ENCODE measurements at places on chromosomes 3 and 15.

DNA sequence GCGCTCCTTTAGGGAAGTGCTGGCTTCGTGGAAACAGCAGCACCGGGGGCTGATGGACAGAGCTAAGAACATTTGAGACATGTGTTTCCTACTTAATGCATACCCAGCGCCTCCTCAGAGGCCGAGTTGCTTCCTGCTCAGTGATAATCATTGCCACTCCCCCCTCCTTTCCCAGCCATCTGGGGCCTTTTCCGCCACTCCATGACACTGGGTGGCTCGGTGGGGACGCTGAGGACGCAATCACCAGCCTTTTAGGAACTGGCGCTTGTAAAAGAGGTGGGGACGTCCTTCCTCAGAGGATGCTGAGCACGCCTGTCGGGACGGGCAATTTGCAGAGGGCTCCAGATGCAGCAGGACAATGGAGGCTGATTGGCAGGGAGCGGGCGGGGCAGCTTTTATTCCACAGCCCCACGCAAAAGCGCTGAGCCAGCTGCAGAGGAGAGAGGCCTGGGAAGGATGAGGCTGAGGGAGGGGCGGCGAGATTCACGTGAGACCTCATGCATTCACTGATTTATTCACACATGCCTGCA is 22.2 kb upstream of the IQSEC1 start:
- DNase-seq, result peak; percentile 48

DNA sequence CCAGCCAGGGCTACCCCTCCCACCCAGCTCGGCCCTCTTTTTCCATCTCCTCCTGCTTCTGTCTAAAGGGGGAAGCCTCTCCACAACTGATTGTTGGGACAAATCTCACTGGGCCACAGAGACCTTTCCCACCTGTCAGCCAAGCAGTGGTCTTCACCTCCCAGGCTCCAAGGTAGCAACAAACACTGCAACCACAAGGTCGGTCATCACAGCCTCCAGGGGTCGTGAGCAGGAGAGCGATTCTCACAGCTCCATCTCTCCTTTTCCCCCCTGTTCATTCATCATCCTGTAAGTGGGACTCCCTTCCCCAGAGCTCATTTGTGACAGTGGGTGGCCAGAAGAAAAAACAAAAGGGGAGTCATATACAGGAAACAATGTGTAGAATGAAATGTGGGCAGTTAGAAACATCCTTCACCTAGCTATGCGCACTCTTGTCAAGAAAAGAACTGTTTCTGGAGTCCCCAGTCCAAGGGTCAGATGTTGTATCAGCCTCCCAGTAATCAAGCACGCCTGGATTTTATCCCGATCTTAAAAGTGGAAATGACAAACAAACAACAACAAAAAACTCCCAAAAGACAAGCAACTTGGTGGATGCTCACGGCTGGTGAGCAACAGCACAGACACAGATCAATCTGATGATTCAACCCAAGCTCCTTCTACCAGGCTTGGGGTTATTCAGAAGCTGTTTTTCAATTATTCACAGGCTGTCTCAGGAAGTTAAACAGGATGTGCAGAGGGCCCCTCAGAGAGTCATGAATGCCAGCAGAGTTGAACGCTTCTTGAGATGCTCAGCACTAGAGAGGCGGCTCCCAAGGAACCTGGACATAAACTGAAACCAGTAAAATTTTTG is 22.4 kb downstream of the LYZL4 start:
- no peak for DNase-seq

DNA sequence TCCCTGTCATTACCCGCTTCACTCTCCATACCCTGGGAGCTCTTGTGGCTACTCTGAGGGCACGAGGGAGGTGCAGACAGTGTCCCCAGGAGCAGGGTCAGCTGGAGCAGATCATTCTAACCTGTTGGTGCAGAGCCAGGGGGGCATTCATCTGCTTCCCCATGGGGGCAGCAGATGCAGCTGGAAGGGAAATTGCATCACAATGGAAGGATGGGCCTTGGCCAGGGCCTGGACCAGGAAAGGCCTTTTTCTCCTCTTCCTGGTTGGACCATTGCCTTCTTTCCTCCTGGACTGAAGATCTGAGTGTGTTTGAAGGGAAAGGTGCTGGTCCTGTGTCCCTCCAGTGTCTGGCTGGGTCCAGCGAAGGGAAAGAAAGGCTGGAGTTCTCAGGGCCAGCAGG is 55.7 kb downstream of the EPHB1 start:
- DNase-seq, result no peak

DNA sequence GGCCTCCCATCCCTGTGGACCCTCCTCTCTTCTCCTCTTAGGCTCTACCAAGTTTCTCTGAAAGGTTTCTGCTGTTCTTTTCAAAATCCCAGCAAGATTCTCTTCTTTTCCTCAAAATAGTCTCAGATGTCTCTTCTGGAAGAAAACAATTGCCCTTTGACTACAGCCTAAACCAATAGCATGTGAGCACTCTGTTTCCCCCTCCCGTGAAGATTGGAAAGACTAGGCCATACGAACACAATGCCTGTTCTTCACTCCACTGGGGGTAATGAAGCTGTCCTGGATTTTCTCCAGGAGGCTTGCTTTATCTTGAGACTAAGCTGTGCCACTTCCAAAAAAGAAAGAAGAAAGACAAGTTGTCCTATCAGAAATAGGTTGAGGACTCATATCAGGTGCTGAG is 178.7 kb upstream of the MCTP2 start:
- DNase-seq, result no peak

DNA sequence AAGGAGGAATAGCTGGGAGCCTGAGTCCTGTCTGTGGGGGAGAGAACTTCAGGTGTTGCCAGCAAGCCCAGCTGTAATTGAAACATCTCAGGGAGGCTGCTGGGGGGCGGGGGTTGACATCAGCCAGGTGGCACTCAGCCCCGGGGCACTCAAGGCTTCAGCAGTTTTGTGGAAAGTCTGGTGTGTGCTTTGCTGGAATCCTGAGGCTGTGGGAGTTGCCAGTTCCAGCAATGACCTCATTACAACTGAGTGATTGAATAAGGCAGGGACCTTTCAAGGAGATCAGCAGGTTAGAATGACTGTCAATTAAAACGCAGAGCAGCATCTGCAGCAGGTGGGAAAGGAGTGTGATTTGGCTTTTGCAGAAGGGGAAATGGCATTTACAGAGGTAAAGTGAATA is 75.7 kb downstream of the FAM43A start:
- DNase-seq, result peak; percentile 83

Measured in NCI-H1417 (cell line).